ENCODE measurements at places on chromosomes 13 and 19.

DNA sequence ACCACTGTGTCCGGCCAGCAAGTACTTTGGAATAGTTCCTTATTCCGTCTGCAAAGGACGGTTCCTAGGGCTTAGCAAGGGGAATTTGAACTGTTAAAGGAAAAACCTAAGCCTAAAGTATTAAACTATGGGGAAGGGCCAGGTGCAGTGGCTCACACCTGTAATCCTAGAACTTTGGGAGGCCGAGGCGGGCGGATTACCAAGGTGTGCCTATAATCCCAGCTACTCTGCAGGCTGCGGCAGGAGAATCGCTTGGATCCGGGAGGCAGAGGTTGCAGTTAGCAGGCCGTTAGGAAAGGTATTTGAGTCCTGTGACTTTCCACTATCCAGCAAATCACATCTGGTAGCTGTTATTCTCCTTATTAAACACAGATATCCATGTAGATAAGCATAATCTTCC is 9.4 kb upstream of the RAB20 start:
- DNase-seq, result no peak
- H3K4me1 ChIP-seq, result peaks cover 8% of the 10 kb centered on the region
- H3K4me3 ChIP-seq, result no peak overlapping the region
- H3K27me3 ChIP-seq, result peaks cover 16% of the 10 kb centered on the region

- H3K27me3 ChIP-seq, result no peaks in the 10 kb centered on the region
- no peak overlapping the region for H3K27ac ChIP-seq
- H3K4me1 ChIP-seq, result no peaks in the 10 kb centered on the region
Observed at GRCh38 chr13:109521719-109522118, 264.7 kb downstream of the IRS2 start.

DNA sequence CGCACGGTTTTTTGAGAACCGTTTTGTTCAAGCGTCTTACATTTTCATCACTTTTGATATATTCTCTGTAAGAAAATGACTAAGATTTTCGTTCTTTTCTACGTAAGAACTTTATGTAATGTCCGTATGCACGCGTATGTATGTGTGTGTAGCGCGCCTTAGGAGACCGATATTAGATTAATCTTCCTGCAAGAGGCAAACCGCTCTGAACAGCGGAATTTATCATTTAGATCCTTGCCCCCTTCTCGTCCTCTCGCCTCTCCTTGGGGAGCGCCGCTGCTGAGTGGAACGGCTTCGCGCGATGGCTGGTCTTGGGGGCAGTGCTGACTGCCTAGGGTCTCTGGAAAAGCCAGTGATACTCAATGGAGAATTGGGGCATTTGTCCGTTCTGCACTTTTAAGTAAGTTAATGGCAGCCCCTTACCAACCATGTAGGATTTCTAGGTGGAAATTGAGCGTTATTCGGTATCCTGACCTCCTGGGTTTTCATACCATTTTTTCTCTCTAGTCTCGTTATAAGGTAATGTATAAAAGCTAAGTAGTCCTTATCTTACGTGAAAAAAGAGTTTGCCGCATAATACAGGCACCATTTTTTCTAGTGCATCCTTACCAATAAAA is 4.7 kb downstream of the MAB21L1 start:
- no peak for DNase-seq
- H3K27ac ChIP-seq, result no peak overlapping the region
- H3K4me1 ChIP-seq, result peaks cover 5% of the 10 kb centered on the region
- H3K27me3 ChIP-seq, result peaks cover 100% of the 10 kb centered on the region

GRCh38 chr13:99326012-99326411 is 18.8 kb upstream of the GPR183 start:
- H3K27me3 ChIP-seq, result no peaks in the 10 kb centered on the region
- no peaks in the 10 kb centered on the region for H3K36me3 ChIP-seq
- no peak overlapping the region for H3K4me3 ChIP-seq
- peaks cover 48% of the 10 kb centered on the region for H3K4me1 ChIP-seq

DNA sequence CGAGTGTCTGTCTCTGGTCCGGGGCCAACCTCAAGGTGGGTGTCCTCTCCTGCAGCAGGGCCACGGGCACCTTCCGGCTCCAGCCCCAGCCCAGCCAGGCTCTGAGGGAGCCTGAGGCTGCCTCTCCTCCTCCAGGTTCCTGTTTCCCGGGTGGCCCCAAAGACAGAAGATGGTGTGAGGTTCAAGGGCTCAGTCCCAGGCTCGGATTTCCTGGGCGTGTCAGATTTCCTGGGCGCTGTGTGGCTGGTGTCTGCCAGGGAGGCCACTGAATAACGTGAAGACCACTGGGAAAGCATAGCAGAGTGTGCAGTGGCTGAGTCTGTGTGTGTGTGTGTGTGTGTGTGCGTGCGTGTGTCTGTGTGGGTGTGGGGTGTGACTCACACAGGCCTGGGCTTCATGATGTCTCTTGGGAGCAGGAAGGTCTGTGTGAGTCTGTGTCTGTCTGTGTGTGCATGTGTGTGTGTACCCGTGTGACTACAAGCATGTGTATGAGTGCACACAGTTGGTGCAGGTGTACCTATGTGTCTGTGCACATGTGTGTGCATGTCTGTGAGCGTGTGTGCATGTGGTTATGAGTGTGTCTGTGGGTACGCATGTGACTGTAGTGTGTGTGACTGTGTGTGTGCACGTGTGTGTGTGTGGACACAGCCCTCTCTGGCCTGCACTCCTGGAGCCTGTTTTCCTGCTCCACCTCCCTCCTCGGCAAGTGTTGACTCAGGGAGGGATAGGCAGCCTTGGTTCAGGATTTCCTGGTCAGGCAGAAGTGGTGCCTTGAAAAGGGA is 28.3 kb downstream of the CEBPA start:
- no peak overlapping the region for H3K4me3 ChIP-seq
- peaks cover 38% of the 10 kb centered on the region for H3K4me1 ChIP-seq
- H3K27me3 ChIP-seq, result no peaks in the 10 kb centered on the region
- H3K27ac ChIP-seq, result peak overlapping the region; percentile 82
- no peaks in the 10 kb centered on the region for H3K36me3 ChIP-seq
- no peak for DNase-seq

- H3K27me3 ChIP-seq, result no peaks in the 10 kb centered on the region
- H3K36me3 ChIP-seq, result peaks cover 5% of the 10 kb centered on the region
- no peak for DNase-seq
- no peak overlapping the region for H3K4me3 ChIP-seq
Observed at GRCh38 chr19:35911790-35912189, 3.7 kb upstream of the TYROBP start.

- peak overlapping the region; percentile 49 for H3K27ac ChIP-seq
- no peak overlapping the region for H3K4me3 ChIP-seq
- H3K27me3 ChIP-seq, result no peaks in the 10 kb centered on the region
- DNase-seq, result no peak
- H3K4me1 ChIP-seq, result peaks cover 77% of the 10 kb centered on the region
Observed at GRCh38 chr13:97242755-97243497, 20.8 kb downstream of the MBNL2 start.

DNA sequence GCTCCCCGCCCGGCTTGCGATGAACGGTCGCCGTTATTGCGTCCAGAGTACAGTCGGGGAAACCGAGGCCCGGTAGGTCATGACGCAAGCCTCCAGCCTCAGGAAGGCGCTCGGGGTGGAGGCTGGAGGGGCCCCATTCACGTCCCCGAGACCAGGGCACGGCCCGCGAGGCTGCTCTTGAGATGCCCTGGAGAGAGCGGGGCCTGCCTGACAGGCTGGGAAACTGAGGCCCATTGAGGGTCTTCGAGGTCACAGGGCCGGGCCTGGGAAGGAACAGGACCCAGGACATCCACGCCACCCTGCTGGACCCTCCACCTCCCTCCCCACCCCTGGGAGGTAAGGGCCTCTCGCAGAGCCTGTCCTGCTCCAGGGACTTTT is 367 bp downstream of the NDUFS7 start:
- peak overlapping the region; percentile 84 for H3K27ac ChIP-seq

DNA sequence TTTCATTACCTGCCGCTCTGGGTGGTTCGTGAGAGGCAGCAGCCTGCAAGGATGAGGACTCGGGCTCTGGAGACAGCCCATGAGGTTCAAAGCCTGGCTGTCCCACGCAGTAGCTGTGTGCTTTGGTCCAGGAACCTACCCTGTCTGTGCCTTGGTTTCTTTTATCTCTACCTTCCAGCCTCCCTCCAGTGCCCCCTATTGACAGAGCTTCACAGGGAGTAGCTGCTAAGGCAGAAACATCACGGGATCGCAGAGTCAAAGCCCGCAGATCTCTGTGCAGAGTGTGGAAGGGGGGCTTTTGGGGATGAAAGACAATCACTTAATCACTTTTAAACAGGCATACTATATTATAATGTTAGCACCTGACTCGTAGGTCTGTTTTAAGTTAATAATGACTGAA is 16.2 kb downstream of the ZNF71 start:
- no peak overlapping the region for H3K27ac ChIP-seq
- no peak overlapping the region for H3K4me3 ChIP-seq
- no peaks in the 10 kb centered on the region for H3K4me1 ChIP-seq
- no peaks in the 10 kb centered on the region for H3K27me3 ChIP-seq
- H3K36me3 ChIP-seq, result no peaks in the 10 kb centered on the region

- no peak for DNase-seq
- no peaks in the 10 kb centered on the region for H3K36me3 ChIP-seq
- H3K27me3 ChIP-seq, result no peaks in the 10 kb centered on the region
- no peaks in the 10 kb centered on the region for H3K4me1 ChIP-seq
- H3K4me3 ChIP-seq, result no peak overlapping the region
Observed at GRCh38 chr13:91701975-91702374, 303.6 kb downstream of the GPC5 start.

GRCh38 chr19:55598034-55598433 is 1.3 kb downstream of the FIZ1 start:
- H3K27ac ChIP-seq, result no peak overlapping the region
- no peaks in the 10 kb centered on the region for H3K36me3 ChIP-seq
- H3K4me1 ChIP-seq, result peaks cover 22% of the 10 kb centered on the region
- H3K4me3 ChIP-seq, result no peak overlapping the region

DNA sequence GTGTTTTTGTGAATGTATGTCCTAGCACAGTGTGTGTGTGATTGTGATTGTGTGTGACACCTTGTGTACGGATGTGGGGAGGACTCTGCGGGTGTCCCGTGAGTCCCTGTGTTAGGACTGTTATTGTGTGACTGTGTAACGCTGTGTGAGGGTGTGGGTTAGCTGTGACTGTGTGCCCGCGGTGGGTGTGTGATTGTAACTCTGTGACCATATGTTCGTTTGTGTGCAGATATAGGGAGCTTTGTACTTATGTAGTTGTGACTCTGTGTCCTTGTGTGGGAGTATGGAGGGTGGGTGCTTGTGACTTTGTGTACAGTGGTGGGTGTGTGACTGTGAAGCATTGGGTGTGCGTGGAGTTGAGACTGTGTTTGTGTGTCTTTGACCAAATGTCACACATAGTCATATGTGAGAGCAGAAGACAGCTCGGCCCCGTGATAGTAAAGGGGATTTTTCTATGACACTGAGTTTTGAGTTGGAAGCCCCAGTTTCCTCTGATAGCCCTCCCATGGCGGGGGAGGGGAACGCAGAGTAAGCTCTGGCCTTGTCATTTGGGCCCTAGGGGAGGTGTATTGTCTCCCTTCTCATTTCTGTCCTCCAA is 949 bp upstream of the ZNF260 start:
- H3K36me3 ChIP-seq, result peaks cover 31% of the 10 kb centered on the region
- no peak for DNase-seq
- no peaks in the 10 kb centered on the region for H3K27me3 ChIP-seq
- peak overlapping the region; percentile 64 for H3K4me3 ChIP-seq
- H3K4me1 ChIP-seq, result peaks cover 19% of the 10 kb centered on the region

DNA sequence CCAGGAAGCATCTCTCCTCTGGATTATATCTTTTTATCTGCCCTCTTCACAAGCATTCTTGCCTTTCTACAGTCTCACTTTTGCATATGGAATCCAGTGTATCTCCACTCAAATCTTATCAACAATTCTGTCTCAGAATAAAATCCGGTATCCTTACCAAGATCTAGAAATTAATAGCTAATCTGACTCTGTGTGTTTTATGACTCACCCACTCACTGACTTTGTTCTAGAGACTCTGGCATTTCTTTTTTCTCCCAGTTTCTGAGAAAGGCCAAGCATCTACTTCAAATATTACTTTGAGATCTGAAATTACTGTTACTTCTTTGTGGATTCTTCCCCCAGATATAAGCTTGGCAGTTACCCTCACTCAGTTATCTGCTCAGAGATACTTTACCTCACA is 913.5 kb upstream of the ATXN8OS start:
- no peaks in the 10 kb centered on the region for H3K4me1 ChIP-seq
- H3K4me3 ChIP-seq, result no peak overlapping the region
- no peak for DNase-seq
- no peaks in the 10 kb centered on the region for H3K36me3 ChIP-seq
- no peak overlapping the region for H3K27ac ChIP-seq

DNA sequence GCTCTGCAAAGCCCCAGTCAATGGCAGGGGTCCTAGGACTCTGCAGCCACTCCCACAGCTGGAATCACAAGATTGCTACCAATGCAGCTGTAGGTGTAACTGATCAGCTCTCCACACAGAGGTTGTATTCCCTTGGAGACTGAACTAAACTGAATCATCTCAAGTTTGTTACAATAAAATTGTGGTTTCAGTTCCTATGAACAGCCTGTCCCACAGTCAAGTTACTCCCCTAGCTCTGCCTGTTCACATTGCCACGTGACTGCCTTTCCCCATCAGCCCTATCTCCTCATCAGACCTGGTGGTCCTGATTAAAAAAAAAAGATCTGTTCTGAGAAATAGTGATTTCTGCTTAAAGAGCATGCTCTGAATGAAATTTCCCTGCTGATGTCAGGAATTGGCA is 287.9 kb upstream of the NBEA start:
- no peaks in the 10 kb centered on the region for H3K36me3 ChIP-seq
- DNase-seq, result no peak
- H3K4me3 ChIP-seq, result no peak overlapping the region
- H3K27ac ChIP-seq, result no peak overlapping the region
- no peaks in the 10 kb centered on the region for H3K27me3 ChIP-seq
- H3K4me1 ChIP-seq, result no peaks in the 10 kb centered on the region

GRCh38 chr19:9721861-9722260 is 46.7 kb downstream of the ZNF846 start:
- DNase-seq, result no peak
- H3K36me3 ChIP-seq, result no peaks in the 10 kb centered on the region
- H3K27me3 ChIP-seq, result no peaks in the 10 kb centered on the region
- no peak overlapping the region for H3K4me3 ChIP-seq
- H3K4me1 ChIP-seq, result no peaks in the 10 kb centered on the region
- H3K27ac ChIP-seq, result no peak overlapping the region

GRCh38 chr19:35090506-35091214 is 25.0 kb upstream of the FXYD3 start:
- H3K4me1 ChIP-seq, result no peaks in the 10 kb centered on the region
- DNase-seq, result peak; percentile 44
- H3K4me3 ChIP-seq, result no peak overlapping the region

GRCh38 chr19:19446655-19447437 is 41.4 kb downstream of the GATAD2A start:
- peak overlapping the region; percentile 82 for H3K27ac ChIP-seq
- H3K36me3 ChIP-seq, result no peaks in the 10 kb centered on the region
- peaks cover 12% of the 10 kb centered on the region for H3K4me1 ChIP-seq
- H3K27me3 ChIP-seq, result no peaks in the 10 kb centered on the region
- no peak for DNase-seq
- no peak overlapping the region for H3K4me3 ChIP-seq

DNA sequence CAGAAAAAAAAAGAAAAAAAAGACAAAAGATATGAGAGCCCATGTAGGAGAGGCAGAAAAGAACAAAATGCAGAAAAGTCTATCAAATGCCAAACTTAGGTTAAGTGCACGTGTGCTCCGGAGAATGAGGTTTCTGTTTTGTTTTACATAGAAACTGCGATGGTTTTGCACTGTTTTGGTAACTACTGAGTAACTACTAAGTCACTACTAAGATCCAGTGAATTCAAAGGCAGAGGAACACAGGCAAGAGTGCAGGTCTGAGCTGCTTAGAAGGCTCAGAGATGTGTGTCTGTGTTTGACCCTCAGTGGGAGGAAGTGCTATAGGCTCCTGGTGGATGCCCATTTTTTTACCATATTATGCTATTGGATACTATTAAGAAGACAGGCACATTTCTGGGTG is 299.3 kb downstream of the NDFIP2 start:
- no peaks in the 10 kb centered on the region for H3K27me3 ChIP-seq
- H3K4me3 ChIP-seq, result no peak overlapping the region
- H3K27ac ChIP-seq, result no peak overlapping the region
- H3K36me3 ChIP-seq, result no peaks in the 10 kb centered on the region

Measured in left lung (tissue), 14 donors.